ENCODE measurements at places on chromosomes 11 and 22. TPM values are rescaled to one million over a fixed set of nuclear protein-coding genes. Genes with fewer than 3 reads are reported as not detected.

The ARHGAP20 gene
- total RNA-seq, result not detected

The SPDYC gene
- total RNA-seq, result not detected

The C11orf91 gene
- total RNA-seq, result 2.8 TPM

The MS4A15 gene
- total RNA-seq, result not detected

The JHY gene
- total RNA-seq, result 5.2 TPM

The FAM83F gene
- total RNA-seq, result 41.3 TPM

The SERPINH1 gene
- total RNA-seq, result 80.5 TPM

The TPBGL gene
- not detected for total RNA-seq

The PGR gene
- total RNA-seq, result not detected

The CCDC87 gene
- not detected for total RNA-seq

The MICAL3 gene
- 62.1 TPM for total RNA-seq

The LARGE2 gene
- total RNA-seq, result 0.91 TPM

The GCAT gene
- total RNA-seq, result 32.8 TPM

The FOLR1 gene
- total RNA-seq, result not detected

The KIRREL3 gene
- not detected for total RNA-seq

The TRPM5 gene
- total RNA-seq, result not detected

The ROM1 gene
- 2.5 TPM for total RNA-seq

The PHOX2A gene
- total RNA-seq, result not detected

The MRGPRE gene
- total RNA-seq, result not detected

- H3K27ac ChIP-seq, result peak overlapping the region; percentile 95
- H3K36me3 ChIP-seq, result peaks cover 13% of the 10 kb centered on the region
- H3K4me1 ChIP-seq, result peaks cover 57% of the 10 kb centered on the region
Measured at GRCh38 chr11:94747146-94747545, 21.0 kb upstream of the AMOTL1 start.

DNA sequence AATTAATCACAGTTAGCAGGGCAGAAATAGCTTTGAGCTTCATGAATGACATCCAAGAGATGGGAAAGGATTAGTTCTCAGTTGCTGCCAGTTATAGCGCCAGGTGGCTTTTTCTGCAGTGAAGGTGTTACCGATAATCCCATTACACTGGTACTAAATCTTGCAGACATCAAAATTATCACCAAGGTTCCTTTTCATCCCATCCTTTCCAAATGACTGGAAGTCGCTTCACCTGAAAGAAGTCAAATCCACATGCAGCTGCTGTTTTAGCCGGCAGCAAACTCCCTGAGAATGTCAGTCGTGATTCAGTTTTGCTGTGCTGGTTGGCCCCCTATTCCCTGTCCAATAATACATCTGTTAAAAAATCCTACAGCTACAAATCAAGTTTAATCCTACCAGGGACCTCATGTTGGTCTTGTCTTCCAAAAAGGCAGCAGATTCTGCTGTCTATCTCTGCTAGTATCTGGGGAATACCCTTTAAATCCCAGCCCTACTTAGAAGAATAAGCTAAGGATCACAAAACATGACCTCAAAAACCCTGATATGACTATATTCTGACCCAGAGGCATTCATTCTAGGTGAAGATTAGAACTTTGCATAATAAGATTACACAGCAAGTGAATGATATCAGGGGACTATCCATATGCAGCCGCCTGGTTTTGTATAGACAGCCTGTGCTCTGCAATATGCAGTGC is 31.7 kb downstream of the IMMP1L start:
- DNase-seq, result no peak
- no peak overlapping the region for H3K27ac ChIP-seq
- H3K4me1 ChIP-seq, result no peaks in the 10 kb centered on the region

GRCh38 chr22:33969045-33969444 is 48.8 kb upstream of the LARGE1 start:
- DNase-seq, result no peak
- no peaks in the 10 kb centered on the region for H3K36me3 ChIP-seq
- H3K27ac ChIP-seq, result no peak overlapping the region
- no peaks in the 10 kb centered on the region for H3K27me3 ChIP-seq

- peaks cover 5% of the 10 kb centered on the region for H3K36me3 ChIP-seq
- no peaks in the 10 kb centered on the region for H3K27me3 ChIP-seq
- DNase-seq, result no peak
- peak overlapping the region; percentile 22 for H3K4me3 ChIP-seq
- peak overlapping the region; percentile 92 for H3K27ac ChIP-seq
- peaks cover 52% of the 10 kb centered on the region for H3K4me1 ChIP-seq
Measured at GRCh38 chr11:124896071-124896750, 1.5 kb downstream of the ROBO4 start.

DNA sequence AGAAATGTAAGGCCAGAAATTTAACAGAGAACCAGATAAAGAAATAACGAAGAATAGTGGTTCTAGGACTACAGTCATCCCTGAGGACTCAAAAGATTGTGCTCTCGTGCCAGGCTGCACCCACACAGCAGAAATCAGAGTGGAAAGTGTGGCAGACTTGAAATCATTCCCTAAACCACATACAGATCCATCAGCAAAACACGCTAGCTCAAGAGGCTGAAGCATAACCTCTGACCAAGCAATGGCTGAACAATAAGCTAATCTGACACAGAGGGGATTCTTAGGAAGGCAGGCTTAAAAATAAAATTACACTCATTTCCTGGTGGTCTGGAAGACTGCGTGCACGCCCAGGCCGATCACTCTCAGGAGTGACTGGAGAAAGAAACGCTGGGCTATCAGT is 19.0 kb downstream of the NCF4 start:
- no peak overlapping the region for H3K4me3 ChIP-seq
- no peak for DNase-seq
- peaks cover 61% of the 10 kb centered on the region for H3K27me3 ChIP-seq
- H3K36me3 ChIP-seq, result no peaks in the 10 kb centered on the region

DNA sequence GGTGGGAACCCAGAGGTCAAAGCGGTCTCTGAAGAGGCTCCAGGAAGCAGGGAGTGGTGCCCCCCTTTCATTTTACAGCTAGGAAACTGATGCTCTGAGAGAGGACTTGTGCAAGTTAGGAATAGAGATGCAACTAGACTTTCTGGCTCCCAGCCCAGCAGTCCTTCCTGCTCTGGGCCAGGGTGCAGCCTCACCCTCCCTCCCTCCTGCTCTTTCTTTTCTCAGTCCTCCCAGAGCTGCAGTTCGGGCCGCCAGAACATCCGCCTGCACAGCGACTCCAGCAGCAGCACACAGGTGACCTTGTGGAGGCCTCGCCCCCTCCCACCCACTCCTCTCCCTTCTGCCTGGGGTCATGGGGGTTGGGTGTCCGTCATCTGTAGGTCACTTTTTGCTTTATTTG is 51.5 kb downstream of the LHFPL7 start:
- H3K4me1 ChIP-seq, result peaks cover 15% of the 10 kb centered on the region
- peak; percentile 89 for DNase-seq
- peaks cover 11% of the 10 kb centered on the region for H3K27me3 ChIP-seq
- peak overlapping the region; percentile 97 for H3K27ac ChIP-seq
- H3K36me3 ChIP-seq, result no peaks in the 10 kb centered on the region
- H3K4me3 ChIP-seq, result peak overlapping the region; percentile 41

- no peaks in the 10 kb centered on the region for H3K36me3 ChIP-seq
- DNase-seq, result no peak
- H3K27me3 ChIP-seq, result no peaks in the 10 kb centered on the region
- H3K4me1 ChIP-seq, result peaks cover 15% of the 10 kb centered on the region
- H3K27ac ChIP-seq, result no peak overlapping the region
Measured at GRCh38 chr11:108897916-108898315, 233.0 kb downstream of the DDX10 start.

DNA sequence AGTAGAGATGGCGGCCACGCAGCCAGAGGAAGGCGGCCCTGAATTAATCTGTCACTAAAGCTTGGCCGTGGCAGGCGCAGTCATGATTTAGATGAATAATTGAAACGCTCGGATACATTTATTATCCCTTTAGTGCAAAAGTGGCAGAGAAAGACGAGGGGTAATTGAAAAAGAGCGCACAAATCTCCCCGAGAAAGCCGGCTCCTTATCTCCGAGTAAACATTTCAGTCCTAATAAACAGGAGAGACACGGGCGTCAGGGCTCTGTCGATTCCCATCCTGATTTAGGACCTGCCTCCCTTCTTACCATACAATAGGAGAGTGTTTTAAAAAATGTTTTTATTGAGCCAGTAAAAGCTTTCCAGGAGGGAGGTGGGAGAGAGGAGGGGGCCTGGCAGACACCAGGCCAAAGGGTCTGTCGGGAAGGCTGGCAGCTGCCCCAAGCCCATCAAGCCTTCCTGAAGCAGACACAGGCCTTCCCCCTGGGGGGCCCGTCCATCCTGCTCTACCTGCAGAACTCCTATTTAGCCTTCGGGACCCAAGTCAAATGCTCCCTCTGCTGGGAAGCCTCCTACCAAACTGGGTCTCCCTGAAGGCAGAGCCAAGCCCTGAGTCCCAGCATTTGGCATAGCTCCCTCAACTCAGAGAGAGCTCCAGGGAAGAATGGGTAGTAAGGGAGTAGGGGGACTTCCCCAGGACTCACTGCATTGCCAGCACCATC is 22.8 kb downstream of the OTUB1 start:
- DNase-seq, result no peak
- peaks cover 7% of the 10 kb centered on the region for H3K4me1 ChIP-seq
- no peak overlapping the region for H3K27ac ChIP-seq
- no peaks in the 10 kb centered on the region for H3K27me3 ChIP-seq

DNA sequence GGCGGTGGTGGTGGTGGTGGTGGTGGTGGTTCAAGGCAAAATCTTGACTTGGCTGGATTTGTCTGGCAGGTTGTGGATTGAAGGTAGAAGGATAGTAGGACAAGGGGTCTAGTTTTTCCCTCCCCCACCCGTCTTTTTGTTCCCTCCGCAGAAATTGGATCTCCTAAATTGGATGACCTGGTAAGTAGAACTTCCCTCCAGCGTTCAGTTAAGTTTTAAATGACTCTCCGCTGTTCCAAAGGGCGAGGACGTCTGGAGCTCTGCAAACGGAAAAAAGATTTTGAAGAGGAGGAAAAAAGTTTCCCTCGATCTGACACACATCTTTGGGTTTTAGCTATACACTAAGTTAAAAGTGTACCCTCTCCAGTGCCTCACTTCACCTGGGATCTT is 422 bp upstream of the LGR4 start:
- peaks cover 10% of the 10 kb centered on the region for H3K36me3 ChIP-seq
- peak overlapping the region; percentile 79 for H3K4me3 ChIP-seq
- no peaks in the 10 kb centered on the region for H3K27me3 ChIP-seq

GRCh38 chr22:40387746-40388145 is 17.4 kb downstream of the SGSM3 start:
- H3K4me1 ChIP-seq, result peaks cover 9% of the 10 kb centered on the region
- DNase-seq, result no peak
- H3K27ac ChIP-seq, result no peak overlapping the region
- no peak overlapping the region for H3K4me3 ChIP-seq
- H3K36me3 ChIP-seq, result no peaks in the 10 kb centered on the region
- no peaks in the 10 kb centered on the region for H3K27me3 ChIP-seq

- no peaks in the 10 kb centered on the region for H3K27me3 ChIP-seq
- H3K4me1 ChIP-seq, result peaks cover 3% of the 10 kb centered on the region
- DNase-seq, result no peak
- no peak overlapping the region for H3K4me3 ChIP-seq
Measured at GRCh38 chr11:67332081-67332691, 21.2 kb downstream of the POLD4 start.

- H3K27ac ChIP-seq, result peak overlapping the region; percentile 30
- H3K4me1 ChIP-seq, result peaks cover 6% of the 10 kb centered on the region
- no peak for DNase-seq
Measured at GRCh38 chr11:128187835-128188234, 399.5 kb downstream of the ETS1 start.

GRCh38 chr22:48336339-48337060 is 1491.2 kb downstream of the BRD1 start:
- H3K36me3 ChIP-seq, result no peaks in the 10 kb centered on the region
- H3K27me3 ChIP-seq, result no peaks in the 10 kb centered on the region
- H3K4me1 ChIP-seq, result no peaks in the 10 kb centered on the region
- H3K4me3 ChIP-seq, result no peak overlapping the region
- DNase-seq, result no peak
- no peak overlapping the region for H3K27ac ChIP-seq

DNA sequence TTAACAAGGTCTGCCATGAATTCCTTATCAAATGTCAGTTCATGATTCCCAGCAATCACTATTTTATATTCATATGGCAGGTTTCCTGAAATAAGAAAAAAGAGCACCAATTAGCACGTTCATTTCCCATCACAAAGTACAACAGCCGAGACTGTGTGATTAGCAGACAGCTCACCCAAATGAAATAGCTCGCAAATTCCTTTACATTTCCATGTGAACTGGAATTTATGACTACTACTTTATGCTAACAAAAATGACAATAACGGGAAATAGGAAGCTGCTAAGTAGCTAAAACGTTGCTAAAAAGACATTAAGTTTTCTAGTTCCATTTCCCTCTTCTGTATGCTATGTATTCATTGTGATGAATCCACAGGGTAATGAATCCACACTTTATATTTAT is 90.7 kb downstream of the MPPED2 start:
- H3K4me3 ChIP-seq, result no peak overlapping the region
- no peaks in the 10 kb centered on the region for H3K36me3 ChIP-seq
- peaks cover 97% of the 10 kb centered on the region for H3K27me3 ChIP-seq
- H3K27ac ChIP-seq, result no peak overlapping the region
- no peaks in the 10 kb centered on the region for H3K4me1 ChIP-seq
- DNase-seq, result no peak

DNA sequence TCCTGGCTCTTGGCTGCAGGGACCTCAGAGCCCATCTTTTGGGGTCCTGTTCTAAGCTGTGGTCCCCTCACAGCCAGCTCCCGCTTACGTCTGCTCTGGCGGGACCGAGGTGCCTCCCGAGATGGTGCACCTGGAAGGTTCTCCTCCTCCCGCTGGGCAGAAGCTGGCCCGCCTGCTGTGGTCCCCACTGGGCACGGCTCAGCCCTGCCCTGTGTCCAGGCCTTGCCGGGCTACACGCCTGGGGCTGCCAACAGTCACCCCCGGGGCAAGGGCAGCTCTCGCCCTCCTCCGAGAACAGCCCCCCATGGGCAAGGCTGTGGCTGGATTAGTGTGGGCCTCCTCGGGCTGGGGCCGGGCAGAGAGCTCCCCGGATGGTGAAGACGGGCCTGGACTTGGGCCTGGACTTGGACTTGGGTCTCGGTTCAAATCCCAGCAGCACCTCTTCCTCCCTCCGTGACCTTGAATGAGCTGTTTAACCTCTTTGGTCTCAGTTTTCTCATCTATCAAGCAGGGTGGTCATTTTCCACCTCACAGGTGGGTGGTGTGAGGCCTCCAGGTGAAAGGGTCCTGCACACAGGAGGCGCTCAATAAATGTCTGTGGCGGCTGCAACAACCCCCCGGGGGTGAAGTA is 998 bp downstream of the BAIAP2L2 start:
- H3K36me3 ChIP-seq, result no peaks in the 10 kb centered on the region
- no peak overlapping the region for H3K27ac ChIP-seq
- no peaks in the 10 kb centered on the region for H3K27me3 ChIP-seq
- no peak for DNase-seq

- H3K27me3 ChIP-seq, result no peaks in the 10 kb centered on the region
- H3K4me1 ChIP-seq, result no peaks in the 10 kb centered on the region
- no peak overlapping the region for H3K27ac ChIP-seq
- no peak for DNase-seq
- peaks cover 6% of the 10 kb centered on the region for H3K36me3 ChIP-seq
Measured at GRCh38 chr11:28289444-28289843, 181.3 kb downstream of the METTL15 start.

GRCh38 chr11:130535520-130535919 is 87.1 kb downstream of the ADAMTS15 start:
- peak overlapping the region; percentile 13 for H3K27ac ChIP-seq
- H3K36me3 ChIP-seq, result no peaks in the 10 kb centered on the region
- no peak overlapping the region for H3K4me3 ChIP-seq
- peaks cover 16% of the 10 kb centered on the region for H3K4me1 ChIP-seq
- DNase-seq, result no peak

GRCh38 chr11:96341211-96342013 is 1.6 kb downstream of the MAML2 start:
- peak overlapping the region; percentile 94 for H3K27ac ChIP-seq
- H3K4me1 ChIP-seq, result peaks cover 46% of the 10 kb centered on the region
- DNase-seq, result peak; percentile 51
- H3K27me3 ChIP-seq, result no peaks in the 10 kb centered on the region

Data from MCF 10A (cell line).